ENCODE measurements at places on chromosomes 4 and X.
A peak's percentile ranks its signal among the peaks of the same experiment; 100 is the strongest.

- DNase-seq, result no peak
Measured at GRCh38 chr4:159117968-159118367, 15.1 kb downstream of the RAPGEF2 start.

DNA sequence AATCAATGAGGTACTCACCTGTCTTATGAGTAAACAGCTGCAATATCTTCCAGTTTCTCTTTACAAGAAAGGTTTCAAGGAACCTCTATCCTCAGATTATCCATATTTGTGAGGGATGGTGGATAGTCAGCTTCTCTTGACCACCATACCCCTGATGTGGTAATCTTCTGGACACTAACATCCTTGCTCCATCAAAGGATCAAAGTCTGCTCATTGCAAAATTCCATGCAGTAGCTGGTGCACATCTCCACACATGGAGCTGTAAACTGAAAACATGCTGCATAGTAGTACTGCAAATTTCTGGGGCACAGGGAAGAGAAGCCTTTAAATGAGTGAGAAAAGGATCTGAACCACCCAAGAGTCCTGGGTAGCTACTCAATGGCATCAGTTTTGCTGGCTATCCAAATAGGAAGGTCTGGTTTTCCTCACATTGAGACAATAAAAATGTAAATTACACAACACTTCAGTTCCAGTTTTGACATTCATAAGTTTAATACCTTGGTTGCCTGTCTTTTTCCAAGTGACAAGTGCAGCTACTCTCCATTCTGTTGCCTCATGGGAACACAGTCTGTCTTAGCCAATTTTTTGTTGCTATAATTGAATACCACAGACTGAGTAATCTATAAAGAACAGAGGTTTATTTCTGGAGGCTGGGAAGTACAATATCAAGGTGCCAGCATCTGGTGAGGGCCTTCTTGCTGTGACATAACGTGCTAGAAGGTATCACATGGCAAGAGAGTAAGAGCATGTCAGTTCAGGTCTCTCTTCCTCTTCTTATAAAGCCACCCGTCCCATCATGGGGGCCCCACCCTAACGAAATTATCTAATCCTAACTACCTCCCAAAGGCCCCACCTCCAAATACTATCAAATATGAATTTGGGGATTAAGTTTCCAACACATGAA, 34.4 kb upstream of the ARHGEF6 start:
- DNase-seq, result no peak

GRCh38 chr4:112633477-112634235, 3.1 kb downstream of the ZGRF1 start:
- DNase-seq, result peak; percentile 49

GRCh38 chr4:97770222-97770621, 373.1 kb downstream of the STPG2 start:
- DNase-seq, result no peak

DNA sequence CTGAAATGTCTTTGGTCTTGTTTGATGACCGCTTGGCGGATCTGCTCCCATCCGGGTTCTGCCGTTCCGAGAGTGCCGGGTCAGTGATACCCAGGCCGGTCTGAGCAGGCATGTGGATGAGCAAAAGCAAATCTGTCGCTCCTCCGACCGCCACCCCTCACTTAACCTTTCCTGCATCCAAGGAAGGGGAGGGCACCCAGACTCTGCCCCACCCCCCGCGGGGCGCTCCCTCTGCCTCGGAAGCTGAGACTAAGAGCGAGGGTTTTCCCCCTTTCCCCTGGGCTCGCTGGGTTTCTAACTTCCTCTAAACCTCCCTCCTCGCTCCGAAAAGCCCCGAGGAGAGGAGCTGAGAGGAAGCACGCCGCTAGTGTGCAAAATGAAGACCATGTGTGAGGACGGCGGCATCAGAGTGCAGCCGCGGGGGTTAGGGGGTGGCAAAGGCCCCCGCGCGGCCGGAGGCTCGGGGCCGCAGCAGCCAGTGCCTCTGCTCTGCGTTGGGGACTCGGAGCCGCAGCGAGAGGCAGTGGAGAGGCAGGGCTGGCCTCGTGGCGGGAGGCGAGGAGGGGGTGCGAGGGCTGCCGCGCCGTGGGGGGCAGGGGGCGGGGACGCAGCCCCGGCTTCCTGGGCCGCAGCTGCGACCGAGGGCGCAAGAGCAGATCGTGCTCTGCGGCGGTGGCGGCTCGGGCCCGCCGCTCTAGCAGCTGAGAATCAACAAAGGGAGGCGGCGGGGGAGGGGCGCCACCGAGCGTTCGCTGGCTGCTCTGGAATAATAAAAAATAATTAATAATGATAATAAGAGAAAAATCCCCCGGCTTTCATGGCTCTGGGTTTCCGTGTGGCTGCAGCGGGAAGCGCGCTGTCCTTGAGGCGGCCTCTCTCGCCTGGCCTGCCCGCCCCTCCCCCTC, 55.8 kb upstream of the BCOR start:
- DNase-seq, result peak; percentile 71

GRCh38 chr4:122045533-122045932, 93.7 kb upstream of the TRPC3 start:
- peak; percentile 37 for DNase-seq

DNA sequence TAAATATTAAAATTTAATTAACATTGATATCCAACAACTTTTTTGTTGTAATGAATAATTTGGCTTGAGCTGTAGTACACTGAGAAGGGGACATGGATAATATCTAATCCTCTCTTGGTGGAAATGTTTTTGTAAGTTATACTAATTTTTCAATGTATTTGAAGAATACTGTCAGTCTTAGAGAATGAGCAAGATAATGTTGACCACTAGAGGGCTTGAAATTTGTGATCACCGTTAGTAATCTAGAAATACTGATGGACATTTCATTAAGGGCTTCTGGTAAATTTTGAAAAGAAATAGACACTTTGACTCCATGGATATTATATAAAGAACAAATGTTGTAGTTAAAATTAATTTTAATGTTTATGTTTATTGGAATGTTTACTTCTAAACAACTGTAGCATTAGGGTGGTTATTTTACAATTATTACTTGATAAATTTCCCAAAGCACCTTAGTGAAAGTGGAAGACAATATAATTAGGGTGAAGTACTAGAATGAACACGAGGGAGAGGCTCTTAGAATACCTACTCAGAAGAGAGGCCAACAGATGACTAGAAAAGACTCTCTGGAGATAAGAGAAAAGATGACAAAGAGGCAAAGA, 20.0 kb upstream of the CAMK2D start:
- DNase-seq, result no peak

DNA sequence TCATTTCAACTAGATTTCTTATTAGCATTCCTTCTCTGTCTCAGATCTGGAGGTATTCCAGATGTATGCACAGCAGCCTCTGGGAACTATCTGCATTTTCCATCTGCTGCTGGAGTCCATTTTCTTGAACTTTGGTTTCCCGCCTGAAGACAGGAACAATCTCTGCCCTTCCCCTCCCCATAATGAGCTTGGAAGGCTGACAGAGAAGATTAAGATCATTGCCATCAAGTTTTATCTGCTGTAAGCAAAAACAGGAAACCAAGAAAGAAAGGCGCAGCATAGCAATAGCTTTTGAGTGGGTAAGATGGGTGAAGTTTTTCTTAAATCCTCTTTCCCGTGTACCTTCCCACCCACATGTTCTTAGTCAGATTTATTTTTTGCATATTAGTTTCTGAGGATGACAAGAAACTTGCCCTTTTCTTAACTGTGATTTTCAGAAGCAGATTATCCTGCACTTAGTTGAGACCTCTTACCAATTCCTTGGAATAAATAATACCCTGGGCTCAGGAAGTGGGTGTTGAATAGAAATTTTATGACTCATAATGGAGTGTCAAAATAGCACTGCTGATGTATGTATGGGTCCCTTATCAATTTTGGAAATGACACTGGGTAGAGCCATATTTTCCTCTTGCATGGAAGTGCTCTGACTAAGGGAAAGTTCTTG, 78.3 kb downstream of the CT47B1 start:
- DNase-seq, result no peak

GRCh38 chrX:4944767-4945166, 1231.3 kb upstream of the PRKX start:
- no peak for DNase-seq

- peak; percentile 36 for DNase-seq
Measured at GRCh38 chr4:757111-757510, 51.5 kb downstream of the PCGF3 start.

DNA sequence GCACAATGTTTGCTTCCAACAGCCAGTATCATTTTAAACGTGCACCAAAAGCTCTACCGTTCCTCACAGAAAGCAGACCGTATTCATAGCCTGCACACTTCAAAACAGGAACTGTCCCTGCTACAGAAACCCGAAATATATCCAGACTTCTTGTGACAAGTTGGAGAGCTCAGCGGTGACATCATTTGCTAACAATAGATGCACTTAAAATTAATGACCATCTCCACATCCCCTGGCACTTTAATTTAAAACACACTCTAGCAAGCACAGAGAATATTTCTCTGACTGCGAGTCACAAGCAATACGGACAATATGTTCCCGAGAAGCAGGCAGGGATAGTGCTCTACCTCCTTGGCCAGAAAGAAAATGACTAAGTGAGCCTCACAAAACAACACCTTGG, 2.5 kb downstream of the NYX start:
- no peak for DNase-seq

DNA sequence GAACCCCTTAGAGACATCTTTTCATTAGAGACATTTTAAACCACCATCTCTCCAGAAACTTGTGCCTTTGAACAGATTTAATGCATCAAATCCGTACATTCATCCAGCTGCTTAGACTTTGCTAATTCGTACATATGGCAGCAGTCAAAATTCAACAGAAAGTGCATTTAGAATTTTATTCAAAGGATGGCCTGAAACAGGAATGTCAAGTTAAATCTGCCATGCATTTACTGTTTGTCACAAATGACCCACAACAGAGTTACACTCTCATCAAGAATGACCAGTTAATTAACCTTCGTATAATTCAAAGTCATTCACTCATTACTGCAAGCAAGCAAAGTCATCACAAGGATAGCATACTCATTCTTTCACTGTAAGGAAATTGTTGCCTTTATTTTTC, 284.3 kb downstream of the SLC7A11 start:
- no peak for DNase-seq

- DNase-seq, result no peak
Measured at GRCh38 chr4:154623436-154623835, 11.0 kb upstream of the FGG start.

DNA sequence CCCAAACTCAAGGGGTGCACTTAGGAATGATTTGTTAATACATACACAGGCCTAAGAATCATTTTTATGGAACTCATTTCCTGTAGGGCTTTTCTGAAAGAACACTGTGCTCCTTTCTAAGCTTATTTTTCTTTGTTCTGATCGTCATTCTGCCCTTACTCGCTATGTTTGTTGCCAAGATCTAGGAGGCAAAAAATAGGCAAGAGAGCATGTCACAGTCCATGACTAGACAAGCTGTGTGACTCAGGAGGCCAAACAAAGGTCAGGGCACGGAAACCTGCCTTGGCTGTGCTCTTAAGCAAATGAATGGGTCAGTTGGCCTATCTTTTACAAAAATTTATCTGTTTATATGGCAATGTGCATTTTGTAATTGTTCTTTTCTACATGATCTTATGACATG, 42.5 kb upstream of the C1GALT1C1 start:
- DNase-seq, result no peak

DNA sequence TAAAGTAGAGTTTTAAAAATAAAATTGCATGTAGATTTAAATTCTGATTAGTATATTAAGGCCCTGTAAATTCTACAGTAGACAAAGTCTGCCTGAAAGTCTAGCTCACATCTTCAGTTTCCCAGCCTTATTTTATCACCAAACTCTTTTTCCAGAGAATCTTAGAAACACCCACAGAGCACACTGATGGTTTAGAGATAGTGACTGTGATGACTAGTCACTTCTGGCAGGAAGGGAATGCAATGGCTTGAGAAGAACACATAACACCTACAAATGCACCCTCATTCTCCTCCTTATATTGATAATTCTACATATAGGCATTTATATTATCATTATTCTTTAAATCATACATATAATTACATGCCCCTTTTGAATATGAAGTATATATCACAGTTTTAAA, 232.9 kb downstream of the ARAP2 start:
- no peak for DNase-seq

- DNase-seq, result no peak
Measured at GRCh38 chr4:42152507-42153504, at the start of gene BEND4. BEND4 (minus strand) TSS chr4:42152655; CDS start chr4:42152143, 512 bp downstream.

DNA sequence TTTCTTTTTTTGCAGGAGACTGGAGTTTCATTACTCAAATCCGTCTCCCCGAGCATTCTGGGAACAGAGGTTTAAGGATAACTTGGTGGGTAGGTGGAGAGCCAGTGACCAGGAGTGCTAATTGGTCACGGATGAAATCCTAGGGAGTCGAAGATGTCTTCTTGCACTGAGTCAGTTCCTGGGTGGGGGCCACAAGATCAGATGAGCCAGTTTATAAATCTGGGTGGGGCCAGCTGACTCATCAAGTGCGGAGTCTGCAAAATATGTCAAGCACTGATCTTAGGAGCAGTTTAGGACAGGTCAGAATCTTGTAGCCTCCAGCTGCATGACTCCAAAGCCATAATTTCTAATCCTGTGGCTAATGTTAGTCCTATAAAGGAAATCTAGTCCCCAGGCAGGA, 741.3 kb downstream of the PCDH7 start:
- DNase-seq, result no peak

GRCh38 chr4:176784816-176785215, 7.9 kb downstream of the VEGFC start:
- DNase-seq, result no peak

GRCh38 chr4:172207258-172207657, 394.1 kb downstream of the GALNTL6 start:
- no peak for DNase-seq

Measured in NCI-H526 (cell line).